ENCODE measurements at places on chromosomes 13 and 19. TPM values are rescaled to one million over a fixed set of nuclear protein-coding genes. Genes with fewer than 3 reads are reported as not detected.

GRCh38 chr19:44574186-44574950 lies 39.0 kb upstream of the IGSF23 start:
- no peaks in the 10 kb centered on the region for H3K36me3 ChIP-seq
- no peak overlapping the region for H3K27ac ChIP-seq
- no peaks in the 10 kb centered on the region for H3K27me3 ChIP-seq
- H3K4me1 ChIP-seq: no peaks in the 10 kb centered on the region
- no peak overlapping the region for H3K4me3 ChIP-seq

- no peak overlapping the region for H3K27ac ChIP-seq
- DNase-seq: no peak
- no peaks in the 10 kb centered on the region for H3K27me3 ChIP-seq
- H3K36me3 ChIP-seq: no peaks in the 10 kb centered on the region
- H3K4me3 ChIP-seq: no peak overlapping the region
- no peaks in the 10 kb centered on the region for H3K4me1 ChIP-seq
Observed at GRCh38 chr13:47112903-47113299, 216.0 kb upstream of the HTR2A start.

DNA sequence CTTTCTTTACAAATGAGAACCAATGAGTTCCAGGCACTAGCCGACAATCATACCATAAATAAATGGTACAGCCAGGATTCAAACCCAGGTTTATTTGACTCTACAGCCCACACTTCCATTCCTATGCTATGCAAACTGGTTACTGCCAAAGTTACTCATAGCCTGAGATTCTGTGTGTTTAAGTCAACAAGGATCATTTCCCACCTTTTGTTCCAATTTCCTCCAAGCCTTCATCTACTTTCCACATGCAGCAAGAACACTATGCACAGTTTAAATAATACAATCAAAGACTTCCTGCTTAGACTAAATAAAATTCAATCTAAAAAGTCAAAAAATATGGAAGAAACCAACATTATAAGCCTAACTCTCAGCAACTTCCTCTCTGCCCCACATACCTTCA lies 59.2 kb upstream of the KLF12 start:
- no peak for DNase-seq
- H3K27me3 ChIP-seq: no peaks in the 10 kb centered on the region
- H3K27ac ChIP-seq: no peak overlapping the region

DNA sequence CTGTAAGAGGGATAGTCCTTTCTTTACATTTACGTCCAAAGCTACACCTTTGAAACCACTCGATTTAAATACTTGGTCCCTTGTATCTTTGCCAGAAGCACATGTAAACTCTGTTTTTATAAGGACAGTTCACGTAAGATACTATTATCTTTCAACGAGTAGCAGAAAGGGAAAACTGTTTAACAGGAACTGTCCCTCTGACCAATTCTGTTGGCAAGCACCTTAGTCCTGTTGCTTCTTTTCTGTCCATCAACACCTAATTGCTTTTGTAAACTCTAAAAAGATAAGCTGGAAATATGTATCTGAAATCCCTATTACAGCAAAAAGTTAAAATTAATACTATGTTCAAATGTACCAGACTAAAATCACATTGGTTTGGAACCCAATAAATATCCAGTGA lies 37.4 kb downstream of the PCDH9 start:
- no peaks in the 10 kb centered on the region for H3K27me3 ChIP-seq
- DNase-seq: no peak
- H3K4me3 ChIP-seq: no peak overlapping the region
- no peaks in the 10 kb centered on the region for H3K4me1 ChIP-seq
- H3K27ac ChIP-seq: no peak overlapping the region
- no peaks in the 10 kb centered on the region for H3K36me3 ChIP-seq

DNA sequence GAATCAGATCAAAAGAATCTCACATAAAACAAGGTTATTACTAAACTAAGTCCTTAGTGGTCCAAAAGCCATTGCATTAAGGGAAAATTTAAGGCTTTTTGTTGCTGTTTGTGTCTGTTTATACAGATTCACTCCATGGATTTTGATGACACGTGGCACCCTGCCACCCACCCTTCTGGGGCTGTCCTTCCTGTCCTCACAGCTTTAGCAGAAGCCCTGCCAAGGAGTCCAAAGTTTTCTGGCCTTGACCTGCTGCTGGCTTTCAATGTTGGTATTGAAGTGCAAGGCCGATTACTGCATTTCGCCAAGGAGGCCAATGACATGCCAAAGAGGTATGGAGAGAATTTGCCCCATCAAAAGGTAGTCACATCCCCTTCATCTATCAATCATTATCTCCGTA lies 6.9 kb downstream of the ACOD1 start:
- H3K36me3 ChIP-seq: no peaks in the 10 kb centered on the region
- no peak overlapping the region for H3K4me3 ChIP-seq
- DNase-seq: no peak
- no peak overlapping the region for H3K27ac ChIP-seq
- H3K27me3 ChIP-seq: no peaks in the 10 kb centered on the region

The PSG1 gene
- polyA plus RNA-seq: not detected

The PSG7 gene
- polyA plus RNA-seq: not detected
